ENCODE measurements at places on chromosomes 6 and 20.
A peak's percentile ranks its signal among the peaks of the same experiment; 100 is the strongest.

- no peak for DNase-seq
Observed at GRCh38 chr20:20872428-20872827, 160.0 kb upstream of the RALGAPA2 start.

DNA sequence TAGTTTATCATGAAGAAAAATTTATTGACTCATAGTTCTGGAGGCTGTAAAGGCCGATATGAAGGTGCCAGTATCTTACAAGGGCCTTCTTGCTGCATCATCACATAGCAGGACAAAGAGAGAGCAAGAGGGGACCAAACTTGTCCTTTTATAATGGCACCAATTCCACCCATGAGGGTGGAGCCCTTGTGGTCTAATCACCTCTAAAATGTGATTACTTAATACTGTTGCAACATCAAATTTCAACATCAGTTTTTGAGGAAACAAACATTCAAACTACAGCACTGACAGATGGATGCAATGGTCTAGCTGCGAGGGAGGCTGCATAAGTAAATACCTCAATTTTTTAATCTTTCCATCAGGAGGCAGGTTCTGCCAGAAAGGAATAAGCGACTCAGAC, 76.7 kb upstream of the LAMA2 start:
- DNase-seq, result no peak

GRCh38 chr20:46139908-46140482, 21.9 kb downstream of the CD40 start:
- DNase-seq, result no peak

DNA sequence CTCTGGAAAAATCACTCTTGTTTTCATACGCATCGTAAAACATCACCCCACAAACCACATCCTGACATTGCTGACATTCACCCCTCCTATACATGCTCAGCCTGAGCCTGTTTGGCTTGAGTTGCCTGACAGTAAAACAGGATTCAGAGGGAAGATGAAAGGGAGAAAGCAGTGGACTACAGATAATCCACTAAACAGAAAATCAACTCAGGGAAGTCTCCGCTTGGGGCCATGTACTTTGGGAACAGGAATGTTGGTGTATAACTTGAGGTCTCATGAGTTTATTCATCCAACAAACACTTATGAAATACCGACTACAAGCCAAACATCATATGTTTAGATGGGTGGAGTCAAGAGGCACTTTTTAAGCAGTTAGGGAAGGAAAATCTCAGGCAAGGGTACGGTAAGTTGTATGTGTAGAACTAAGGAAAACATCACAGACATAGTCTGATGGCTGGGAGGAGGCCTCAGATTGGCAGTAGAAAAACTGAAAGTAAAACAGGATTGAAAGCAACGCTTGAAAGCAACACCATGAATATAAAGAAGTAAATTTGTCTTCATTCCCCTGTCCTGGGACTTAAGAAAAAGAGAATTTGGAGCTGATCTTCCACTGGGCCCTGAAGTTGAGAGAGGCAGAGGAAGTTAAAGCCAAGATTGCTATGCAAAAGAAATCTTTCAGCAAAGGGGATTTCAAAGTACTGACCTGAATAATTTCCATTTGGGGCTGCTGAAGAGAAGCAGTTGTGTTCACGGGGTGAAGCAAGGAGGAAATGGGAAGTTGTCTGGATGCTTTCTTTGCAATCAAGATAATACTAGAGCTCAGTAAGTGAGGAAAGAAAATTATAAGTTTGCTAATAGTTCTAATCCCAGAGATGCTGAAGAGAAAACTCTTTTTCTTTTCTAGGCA, 28.8 kb downstream of the PDE7B start:
- DNase-seq, result peak; percentile 48

DNA sequence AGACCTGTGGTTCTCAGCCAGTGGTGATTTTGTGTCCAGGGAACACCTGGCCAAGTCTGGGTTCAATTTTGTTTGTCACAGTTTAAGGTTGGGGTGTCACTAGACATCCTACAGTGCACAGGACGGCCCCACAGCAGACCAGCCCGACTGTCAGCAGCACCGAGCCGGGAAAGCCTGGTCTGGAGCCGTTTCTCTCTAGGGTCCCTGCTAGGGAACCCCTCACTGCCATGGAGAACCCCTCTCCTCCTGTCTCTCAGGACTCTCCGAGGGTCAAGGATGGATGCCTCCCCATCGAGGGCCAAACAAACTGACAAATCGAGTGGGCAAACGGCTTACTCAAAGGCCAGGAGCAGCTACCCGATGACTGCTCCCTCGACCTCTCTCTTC, 15.8 kb upstream of the STX16 start:
- DNase-seq, result no peak

- DNase-seq, result no peak
Observed at GRCh38 chr6:169241688-169242350, 11.8 kb downstream of the THBS2 start.
